ENCODE measurements at places on chromosomes 3 and 15.

- no peak for DNase-seq
These were observed 263.7 kb downstream of the OCA2 start for GRCh38 chr15:27835233-27835939.

DNA sequence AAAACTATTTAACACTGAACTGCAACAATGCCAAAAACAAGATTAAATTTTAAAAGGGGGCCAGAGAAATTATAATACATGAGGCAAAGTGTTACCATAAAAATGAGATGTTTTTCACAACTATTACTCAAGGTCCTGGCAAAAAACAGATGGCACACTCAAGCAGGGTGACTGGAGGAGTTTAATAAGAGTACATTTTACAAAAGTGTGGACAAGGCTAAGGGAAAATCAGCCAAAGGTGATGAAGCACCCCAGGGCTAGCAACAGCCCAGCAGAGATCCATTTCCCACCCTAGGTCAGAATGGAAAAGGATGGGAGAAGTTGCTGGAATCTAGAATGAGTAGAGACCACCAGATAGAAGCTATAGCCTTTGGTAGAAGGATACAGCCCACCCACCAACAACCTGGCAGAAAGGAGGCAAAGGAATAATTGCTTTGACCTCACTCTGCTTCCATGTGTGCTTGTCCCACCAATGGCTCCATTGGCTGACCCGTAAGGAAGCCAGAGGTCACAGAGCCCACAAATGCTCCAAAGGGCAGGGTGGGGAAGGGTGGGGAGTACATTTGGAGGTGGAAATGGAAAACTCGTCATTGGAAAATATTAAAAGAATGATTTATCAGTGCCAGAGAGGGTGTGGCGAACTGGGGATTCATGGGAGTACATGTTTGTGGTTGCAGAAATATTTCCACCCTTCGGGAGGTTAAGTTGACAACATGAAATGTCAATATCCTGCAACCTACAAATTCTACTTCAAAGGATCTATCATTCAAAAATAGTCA lies 161.0 kb upstream of the UBE2E2 start:
- no peak for DNase-seq

- peak; percentile 99 for DNase-seq
These were observed at the start of the genes CCDC51 and TMA7 for GRCh38 chr3:48439820-48440589. CCDC51 (minus strand) TSS chr3:48440119; CDS start chr3:48435128, 4,991 bp downstream. TMA7 (plus strand) TSS chr3:48440257; CDS start chr3:48440297, 40 bp downstream.

DNA sequence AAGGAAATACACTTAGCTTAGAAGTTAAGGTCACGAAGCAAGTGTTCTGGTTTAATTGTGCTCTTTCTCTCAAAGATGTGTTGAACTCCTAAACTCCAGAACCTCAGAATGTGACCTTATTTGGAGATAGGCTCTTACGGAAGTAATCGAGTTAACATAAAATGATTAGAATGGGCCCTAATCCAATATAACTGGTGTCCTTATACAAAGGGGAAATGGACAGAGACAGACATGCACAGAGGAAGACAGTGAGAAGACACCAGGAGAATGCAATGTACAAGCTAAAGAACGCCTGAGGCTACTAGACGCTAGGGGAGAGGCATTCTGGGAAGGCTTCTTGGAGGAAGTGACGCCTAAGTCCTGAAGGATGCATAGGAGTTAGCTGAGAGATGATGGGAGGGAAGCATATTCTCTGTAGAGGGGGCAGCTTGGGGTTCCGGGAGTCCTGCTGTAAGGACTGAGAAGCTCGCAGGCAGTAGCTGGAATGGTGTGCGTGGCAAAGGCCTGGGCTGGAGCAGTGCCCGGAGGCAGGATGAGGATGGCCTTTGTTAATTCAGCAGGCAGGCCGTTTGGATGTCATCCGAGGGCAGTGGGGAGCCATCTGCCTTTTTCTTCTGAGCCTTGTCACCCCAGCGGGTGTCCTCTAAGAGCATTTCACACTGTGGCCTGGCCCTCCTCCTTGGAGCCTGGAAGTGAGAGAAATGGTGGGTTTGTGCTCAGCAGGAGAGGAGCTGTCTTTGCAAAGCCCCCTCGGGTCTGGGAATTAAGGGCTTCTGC lies 513.4 kb downstream of the SHQ1 start:
- no peak for DNase-seq

- DNase-seq, result no peak
These were observed 331.8 kb downstream of the FGF12 start for GRCh38 chr3:192395506-192395905.

DNA sequence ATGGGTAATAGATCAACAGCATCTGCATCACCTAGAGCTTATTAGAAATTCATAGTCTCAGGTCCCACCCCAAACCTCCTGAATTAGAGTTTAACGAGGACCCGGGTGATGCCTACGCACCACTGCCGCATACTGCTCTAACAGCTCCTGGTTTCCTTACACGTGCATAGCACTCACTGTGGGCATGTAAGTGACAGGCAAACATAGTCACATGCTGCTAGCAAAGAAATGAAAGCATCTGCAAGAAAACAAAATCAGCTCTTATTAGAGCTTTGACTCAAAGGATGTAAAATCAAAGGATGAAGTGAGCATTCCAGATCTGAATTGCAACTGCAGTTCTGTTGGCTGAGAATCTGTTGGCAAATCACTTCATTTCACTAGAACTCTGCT lies 19.1 kb upstream of the RIOX2 start:
- no peak for DNase-seq

DNA sequence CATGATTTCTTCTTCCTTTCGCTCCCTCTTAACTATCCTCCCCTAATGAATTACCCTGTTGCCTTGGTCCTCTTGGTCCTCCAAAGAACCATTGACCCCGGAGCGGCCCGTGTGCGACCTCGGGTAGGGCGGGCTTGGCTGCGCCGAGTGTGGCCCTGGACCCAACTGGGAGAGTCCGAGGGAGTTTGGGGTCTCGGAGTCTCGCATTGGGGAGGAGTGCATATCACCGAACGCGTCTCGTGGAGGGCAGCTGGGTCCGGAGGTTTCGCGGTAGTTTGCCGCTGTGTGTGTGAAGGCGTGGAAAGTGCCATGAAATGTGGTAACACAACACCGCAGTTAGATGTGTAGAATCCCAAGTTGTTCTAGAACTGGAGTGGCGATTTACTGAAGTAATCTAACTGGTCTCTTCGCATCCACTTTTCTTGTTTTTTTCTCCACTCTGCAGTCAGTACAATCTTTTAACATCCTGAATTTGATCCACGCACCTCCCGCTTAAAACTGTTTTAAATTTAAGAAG lies 363 bp downstream of the GTF2E1 start:
- no peak for DNase-seq

GRCh38 chr15:69042531-69042930 lies 28.0 kb downstream of the NOX5 start:
- no peak for DNase-seq

- peak; percentile 66 for DNase-seq
These were observed 21.6 kb upstream of the PSTPIP1 start for GRCh38 chr15:76973362-76973743.

DNA sequence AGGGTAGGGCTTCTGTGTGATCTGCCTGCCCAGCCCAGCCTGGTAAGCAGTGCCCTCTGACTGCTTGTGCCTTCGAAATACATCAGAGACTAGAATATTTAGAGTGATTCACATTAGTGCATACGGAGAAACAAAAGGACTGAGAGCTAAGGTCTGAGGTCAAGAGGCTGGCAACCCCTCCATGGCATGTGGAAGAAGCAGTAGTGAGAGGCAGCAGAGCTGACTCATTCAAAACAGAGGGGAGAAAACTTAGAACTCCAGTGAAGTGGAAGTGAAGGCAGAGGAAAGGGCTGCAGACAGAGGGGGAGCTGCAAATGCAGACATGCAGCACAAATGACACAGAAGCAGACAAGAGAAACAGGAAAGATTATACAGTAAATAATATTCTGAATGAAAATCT lies 61.6 kb downstream of the ULK4 start:
- DNase-seq, result no peak

DNA sequence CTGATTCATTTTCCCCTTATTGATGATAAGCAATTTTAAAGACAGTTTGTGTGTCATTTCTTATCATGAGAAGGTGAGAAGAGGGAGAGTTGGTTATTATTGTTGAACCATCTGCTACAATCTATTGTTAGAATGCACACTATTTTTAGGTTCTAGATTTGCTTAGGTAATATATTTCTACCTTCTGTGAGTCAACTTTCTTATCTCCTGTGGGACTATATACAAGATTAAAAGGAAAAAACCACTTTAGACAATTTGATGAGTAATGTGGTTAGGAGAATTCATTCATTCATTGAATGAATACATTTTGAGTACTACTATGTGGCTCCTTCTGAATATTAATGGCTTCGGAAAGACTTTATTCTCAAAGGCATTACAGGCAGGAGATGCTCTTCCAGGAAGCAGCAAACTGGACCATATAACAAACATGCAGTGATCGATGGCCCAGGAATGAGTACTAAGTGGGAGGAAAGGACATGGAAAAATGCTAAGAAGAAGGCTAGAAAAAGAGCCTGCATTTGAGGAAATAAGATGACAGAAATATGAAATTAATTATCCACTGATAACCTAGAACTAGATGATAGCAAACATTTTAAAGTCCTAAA lies 22.4 kb downstream of the SPTSSB start:
- no peak for DNase-seq

GRCh38 chr15:75578173-75578947 lies 755 bp downstream of the PTPN9 start:
- DNase-seq, result peak; percentile 65

- peak; percentile 93 for DNase-seq
These were observed at the start of gene FAM81A for GRCh38 chr15:59437817-59438624. FAM81A (plus strand) TSS chr15:59438186; CDS start chr15:59458627, 20,441 bp downstream.

DNA sequence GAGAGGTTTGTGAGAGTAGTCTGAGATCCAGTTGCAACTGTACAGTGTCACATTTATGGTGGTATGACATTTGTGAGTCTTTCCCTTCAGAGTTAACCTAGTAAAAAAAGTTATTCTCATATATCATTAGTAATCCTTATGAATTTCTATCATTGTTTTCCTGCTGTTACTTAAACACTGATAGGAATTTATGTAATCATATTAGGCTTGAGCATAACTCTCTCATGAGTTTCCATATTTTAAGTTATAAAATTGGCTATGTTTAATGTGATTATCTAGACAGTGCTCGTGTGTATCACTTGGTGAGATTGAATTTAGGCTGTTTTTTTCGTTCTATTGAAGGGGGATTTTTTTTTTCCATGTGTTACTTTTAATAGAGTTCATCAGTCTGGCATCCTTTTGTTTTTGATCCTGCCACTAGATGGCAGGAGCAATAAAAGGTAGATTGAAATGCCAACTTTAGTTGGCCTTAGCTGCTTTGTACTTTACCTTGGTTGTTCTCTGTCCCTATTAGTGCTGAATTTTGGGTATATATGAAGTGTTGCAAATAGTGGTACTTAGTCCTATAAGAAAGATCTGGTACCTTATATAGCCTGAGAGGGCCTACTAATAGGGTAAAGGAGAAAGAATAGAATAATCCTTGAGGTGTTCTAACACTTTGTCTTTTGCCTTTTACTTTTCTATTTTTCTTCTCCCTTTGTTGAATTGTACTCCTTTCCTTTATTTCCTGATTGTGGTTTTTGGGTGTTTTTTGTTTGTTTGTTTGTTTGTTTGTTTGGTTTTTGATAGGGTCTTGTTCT lies 17.9 kb downstream of the STT3B start:
- no peak for DNase-seq

Measured in GM10248 (cell line).